ENCODE measurements at places on chromosomes 12 and 14.
A peak's percentile ranks its signal among the peaks of the same experiment; 100 is the strongest.

- no peak for DNase-seq
Measured at GRCh38 chr14:89576145-89576927, 159.3 kb upstream of the FOXN3 start.

DNA sequence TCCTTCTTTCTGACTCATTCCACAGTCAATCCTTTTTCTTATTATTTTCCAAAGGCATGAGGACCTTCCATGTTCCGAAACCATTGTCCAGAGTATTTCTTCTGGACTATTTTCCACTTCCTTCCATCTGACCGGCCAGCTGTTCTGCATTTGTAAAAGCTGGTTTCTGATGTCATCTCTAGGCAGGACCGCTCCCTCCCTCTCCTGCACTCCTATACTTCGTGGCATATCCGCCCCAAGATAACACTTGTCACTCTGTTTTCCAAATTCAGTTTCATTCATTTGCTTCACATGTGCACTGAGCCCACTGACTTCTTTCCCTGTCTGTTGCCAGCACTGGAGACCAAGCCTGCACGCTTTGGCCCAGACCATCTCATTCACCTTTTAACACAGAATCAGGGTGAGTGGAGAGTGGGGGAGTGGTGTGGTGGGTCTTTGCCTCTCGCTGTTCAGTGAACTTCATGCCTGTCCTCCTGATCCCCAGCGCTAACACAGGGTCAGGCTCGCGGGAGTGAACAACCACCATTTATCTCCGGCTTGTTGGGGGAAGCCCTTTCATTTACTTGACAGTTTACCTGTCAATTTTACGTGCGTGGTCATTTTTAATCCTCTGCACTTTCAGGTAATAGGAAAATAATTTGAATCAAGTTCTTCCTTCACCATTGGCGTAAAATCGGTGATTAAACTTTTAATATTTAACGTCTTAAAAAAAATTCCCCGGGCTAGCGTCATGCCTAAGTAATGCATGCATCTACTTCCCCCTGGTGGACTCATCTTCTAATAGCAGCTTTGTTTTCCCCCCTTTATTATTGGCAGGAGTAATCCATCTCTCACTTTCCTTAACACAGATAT is 52.5 kb downstream of the C12orf75 start:
- DNase-seq: no peak

GRCh38 chr12:81255947-81256346 is 178.1 kb downstream of the ACSS3 start:
- DNase-seq: no peak

GRCh38 chr12:58747533-58747932 is 172.8 kb downstream of the LRIG3 start:
- DNase-seq: no peak

GRCh38 chr12:87332987-87333726 is 696.0 kb downstream of the C12orf50 start:
- no peak for DNase-seq

GRCh38 chr12:95809000-95809680 is 18.6 kb upstream of the NTN4 start:
- no peak for DNase-seq

GRCh38 chr12:15045451-15045850 is 72.6 kb downstream of the PDE6H start:
- DNase-seq: no peak

GRCh38 chr12:82910246-82910893 is 223.7 kb downstream of the TMTC2 start:
- no peak for DNase-seq

- DNase-seq: no peak
Measured at GRCh38 chr12:71107936-71108335, 49.9 kb downstream of the TSPAN8 start.

- DNase-seq: no peak
Measured at GRCh38 chr12:31714406-31715271, 14.2 kb downstream of the AMN1 start.

GRCh38 chr14:36439766-36440165 is 80.3 kb downstream of the NKX2-1 start:
- DNase-seq: no peak

DNA sequence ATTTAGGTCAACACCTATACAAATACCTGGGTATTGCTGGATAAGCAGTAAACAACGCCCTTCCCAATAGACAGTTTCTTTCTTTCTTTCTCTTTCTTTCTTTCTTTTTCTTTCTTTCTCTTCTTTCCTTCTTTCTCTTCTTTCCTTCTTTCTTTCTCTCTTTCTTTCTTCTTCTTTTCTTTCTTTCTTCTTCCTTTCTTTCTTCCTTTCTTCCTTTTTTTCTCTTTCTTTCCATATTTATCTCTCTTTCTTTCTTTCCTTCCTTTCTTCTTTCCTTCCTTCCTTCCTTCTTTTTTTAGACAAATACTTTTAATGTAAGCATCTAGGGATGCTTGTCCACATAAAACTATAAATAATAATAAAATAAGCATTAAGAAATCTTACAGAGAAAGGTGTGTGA is 123.2 kb downstream of the KCNK10 start:
- no peak for DNase-seq

DNA sequence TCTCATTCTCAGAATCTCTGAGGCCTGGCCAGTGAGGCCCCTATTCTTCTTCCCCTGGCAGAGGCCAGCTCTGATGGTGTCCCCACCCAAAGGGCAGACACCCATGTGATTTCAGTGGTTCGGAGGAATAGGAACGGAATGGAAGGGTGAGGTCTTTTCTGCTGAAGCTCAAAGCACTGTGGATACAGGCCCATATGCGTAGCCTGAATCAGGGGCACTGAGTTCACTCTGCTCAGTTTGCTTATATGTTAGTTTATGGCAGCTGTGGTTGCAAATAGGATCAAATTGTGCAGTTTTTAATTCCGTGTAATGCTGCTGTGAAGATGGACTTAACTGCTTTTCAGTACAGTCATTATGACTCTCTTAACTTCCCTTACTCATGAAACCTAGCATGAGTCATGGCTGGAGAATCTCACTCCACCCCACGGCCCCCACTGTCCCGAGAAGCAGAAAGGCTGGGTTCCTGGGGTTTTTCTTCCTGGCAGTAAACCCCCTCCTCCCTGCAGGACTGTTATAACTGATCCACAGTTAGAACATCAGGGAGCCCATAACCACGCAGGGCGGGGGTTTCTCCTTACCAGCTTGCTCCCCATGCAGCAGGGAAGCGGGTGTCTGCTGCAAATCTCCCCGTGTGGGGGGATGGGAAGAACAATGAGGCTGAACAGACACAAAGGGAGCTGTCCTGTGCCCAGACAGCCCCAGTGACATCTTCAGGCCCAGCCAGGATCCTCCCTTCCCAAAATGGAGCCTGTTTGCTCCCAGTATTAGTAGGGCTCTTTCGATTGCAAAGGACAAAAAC is 122.7 kb downstream of the SLC38A6 start:
- no peak for DNase-seq

DNA sequence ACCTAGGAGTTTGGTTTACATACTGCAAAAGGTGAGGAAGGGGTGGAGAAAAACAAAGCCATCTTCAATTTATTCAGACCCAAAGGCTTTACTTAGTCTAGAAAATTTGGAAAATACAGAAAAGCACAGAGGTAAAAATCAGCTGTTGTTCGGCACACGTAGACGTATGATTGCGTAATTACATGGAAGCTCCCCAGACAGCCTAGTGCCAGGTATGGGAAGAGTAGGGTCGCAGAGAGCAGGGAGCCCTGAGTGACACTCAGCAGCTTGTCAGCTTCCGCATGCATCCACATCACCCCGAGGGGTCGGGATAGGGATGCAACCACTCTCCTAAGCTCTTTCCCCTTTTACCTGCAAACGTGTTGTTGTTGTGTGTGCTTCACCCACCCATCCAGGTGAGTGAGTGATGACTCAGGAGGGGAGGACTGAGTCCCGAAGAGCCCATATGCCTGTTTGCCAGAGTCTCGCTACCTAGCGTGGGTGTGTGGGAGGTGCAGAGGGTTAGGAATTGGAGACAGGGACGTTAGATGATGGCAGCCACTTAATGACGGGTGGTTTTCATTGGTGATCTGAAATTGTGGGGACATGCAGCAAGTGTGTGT is 20.1 kb downstream of the PIWIL1 start:
- DNase-seq: no peak

GRCh38 chr12:42589465-42590329 is at the start of gene PRICKLE1:
TSS of gene PRICKLE1 (minus strand) at chr12:42589746. CDS start at chr12:42472516, 117,230 bp downstream.
- DNase-seq: peak; percentile 26

DNA sequence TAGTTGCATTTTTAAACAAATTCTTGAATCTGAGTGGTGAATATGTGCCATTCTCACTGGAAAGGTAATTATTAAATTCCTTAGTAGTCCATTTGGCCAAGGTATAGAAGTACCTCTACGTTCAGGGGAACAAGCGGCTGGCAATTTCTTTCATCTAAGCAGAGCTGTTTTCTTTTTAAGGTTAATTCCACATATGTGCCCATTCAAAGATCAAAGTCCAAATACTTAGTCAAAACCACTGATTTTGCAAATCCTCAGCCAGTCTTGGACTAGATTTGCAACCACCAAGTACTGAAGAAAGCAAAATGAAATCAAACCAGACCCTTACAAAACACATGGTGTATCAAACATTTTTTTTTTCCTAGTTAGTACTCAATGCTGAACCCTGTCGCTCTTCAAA is 68.7 kb upstream of the JDP2 start:
- no peak for DNase-seq

DNA sequence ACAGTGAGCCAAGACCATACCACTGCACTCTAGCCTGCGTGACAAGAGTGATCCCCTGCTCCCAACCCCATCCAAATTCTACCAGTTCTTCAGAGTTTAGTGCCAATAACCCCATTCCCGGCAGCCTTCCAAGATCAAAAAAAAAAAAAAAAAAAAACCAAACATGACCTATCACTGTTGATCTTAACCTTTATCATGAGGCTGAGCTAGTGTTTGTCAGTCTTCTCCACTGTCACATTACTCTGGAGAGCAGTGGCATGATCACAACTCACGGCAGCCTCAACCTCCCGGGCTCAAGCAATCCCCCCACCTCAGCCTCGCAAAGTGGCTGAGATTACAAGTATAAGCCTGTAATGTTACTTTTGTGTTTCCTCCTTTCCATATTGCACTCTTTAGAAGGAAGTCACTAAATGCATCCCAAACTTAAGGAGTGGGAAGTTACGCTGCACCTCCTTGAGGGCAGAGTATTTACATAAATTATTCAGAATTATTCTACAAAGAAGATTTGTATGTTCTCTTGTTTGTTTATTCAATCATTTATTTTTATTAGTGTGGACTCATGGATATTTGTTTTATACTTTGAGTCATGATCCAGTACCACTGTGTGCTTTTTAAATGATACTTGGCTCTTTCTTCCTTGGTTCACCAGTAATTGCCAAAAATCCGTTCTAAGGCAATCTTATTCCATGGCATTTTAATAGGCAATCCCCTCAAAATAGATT is 31.5 kb upstream of the FAM222A start:
- no peak for DNase-seq

DNA sequence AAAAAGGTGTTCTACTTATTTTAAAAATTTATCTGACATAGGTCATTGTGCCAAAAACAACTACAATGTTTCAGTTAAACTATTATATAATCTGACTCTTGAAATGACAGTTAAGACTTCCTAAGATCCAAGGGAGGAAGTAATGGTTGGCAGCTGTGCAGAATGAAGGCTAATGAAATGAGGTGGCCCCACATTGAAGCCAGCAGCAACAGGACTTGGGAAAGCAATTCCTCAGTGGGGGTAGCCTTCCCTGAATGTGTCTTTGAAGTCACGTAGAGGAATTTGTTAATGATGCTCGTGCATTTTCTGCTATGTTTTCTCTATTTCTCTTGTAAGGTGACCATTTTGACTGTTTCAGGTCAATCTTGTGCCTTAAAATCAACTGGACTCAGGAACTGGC is 162.4 kb upstream of the DAAM1 start:
- DNase-seq: no peak

DNA sequence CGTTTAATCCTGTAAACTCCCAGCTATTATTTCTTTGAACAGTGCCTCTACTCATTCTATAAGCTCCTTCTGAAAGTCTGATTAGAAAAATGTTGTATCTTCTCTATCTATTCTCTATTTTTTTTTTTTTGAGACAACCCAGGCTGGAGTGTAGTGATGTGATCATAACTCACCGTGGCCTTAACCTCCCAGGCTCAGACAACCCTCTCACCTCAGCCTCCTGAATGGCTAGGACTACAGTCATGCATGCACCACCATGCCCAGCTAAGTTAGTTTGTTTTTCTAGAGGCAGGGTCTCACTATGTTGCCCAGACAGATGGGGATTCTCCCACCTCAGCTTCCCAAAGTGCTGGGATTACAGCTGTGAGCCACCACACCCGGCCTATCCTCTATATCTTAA is 66.6 kb downstream of the RPS6KA5 start:
- DNase-seq: no peak

- no peak for DNase-seq
Measured at GRCh38 chr14:105141486-105142281, 26.9 kb downstream of the JAG2 start.

GRCh38 chr12:111864913-111865312 is 22.9 kb downstream of the MAPKAPK5 start:
- no peak for DNase-seq

GRCh38 chr12:7411343-7411742 is 32.6 kb downstream of the CD163L1 start:
- no peak for DNase-seq

DNA sequence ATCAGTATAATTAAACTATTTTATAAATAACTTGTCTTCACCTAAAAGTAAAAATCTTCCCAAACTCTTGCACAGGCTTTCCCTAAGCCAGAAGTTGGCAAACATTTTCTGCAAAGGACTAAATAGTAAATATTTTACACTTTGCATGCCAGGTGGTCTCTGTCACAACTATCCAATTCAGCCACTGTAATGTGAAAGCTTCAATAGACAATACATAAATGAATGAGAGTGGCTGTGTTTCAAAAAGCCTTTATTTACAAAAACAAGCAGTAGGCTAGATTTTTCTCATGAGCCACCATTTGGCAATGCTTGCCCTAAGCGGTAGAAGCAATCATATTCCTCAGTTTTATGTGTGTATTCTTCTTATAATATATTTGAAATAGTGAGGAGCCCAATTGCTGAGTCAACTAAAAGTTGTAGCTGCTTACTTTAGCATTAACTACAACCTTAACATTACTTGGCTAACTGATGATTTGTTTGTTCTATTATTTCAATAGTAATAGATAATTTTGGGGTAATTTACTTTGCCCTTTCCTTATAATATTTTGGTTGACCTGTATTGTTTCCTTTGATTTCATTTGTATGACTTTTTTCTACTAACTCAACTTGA is 236.0 kb upstream of the SYT1 start:
- no peak for DNase-seq

GRCh38 chr14:76256545-76256944 is 104.8 kb downstream of the GPATCH2L start:
- DNase-seq: no peak

- DNase-seq: no peak
Measured at GRCh38 chr12:101648195-101648594, 49.2 kb upstream of the CHPT1 start.
